ENCODE measurements at places on chromosomes 16 and 17.

DNA sequence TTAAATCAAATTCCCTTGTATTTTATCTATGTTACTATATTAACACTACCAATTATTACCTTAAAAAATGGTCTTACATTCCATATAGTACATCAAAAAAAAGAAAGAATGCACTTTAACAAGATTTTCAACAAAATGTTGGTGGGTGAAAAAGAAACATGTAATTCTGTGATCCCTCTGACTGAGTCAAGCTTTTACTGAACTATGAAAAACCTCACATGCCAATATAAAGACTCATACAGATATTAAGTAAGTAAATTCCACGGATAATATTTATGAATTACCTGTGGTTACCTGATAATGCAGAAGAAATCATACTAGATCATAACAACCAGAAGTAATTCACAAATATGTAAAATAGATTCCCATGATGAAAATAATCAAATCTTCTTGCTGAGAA lies 12.4 kb downstream of the COIL start:
- DNase-seq: no peak

GRCh38 chr17:39365242-39365641 lies 36.2 kb downstream of the FBXL20 start:
- no peak for DNase-seq

GRCh38 chr16:4915226-4915761 lies 21.7 kb downstream of the PPL start:
- DNase-seq: no peak

GRCh38 chr16:86970726-86971125 lies 346.5 kb downstream of the C16orf95 start:
- no peak for DNase-seq

DNA sequence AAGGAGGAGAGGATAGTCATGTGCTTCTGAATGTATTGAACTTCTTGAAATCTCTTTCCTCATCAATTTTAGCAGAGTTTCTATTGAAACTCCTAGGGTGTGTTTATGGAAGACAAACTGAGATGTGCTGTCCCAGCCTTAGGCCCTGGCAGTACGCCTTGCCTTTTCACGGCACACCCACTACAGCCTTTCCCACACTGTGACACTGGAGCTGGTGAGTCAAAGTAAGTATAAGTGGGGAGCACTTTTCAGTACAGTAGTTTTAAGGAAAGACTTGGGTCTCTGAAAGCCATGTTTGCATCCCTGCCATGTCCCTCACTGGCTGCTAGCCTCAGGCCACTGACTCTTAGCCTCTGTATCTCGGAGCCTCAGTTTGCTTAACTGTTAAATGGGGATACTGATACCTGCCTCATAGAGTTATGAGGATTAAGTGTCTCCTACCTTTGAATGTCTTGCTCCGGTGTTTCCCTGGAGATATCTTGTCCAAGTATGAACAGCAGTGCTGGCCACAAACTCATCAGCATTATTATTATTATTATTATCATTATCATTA lies 144.7 kb upstream of the CRHR1 start:
- DNase-seq: no peak

DNA sequence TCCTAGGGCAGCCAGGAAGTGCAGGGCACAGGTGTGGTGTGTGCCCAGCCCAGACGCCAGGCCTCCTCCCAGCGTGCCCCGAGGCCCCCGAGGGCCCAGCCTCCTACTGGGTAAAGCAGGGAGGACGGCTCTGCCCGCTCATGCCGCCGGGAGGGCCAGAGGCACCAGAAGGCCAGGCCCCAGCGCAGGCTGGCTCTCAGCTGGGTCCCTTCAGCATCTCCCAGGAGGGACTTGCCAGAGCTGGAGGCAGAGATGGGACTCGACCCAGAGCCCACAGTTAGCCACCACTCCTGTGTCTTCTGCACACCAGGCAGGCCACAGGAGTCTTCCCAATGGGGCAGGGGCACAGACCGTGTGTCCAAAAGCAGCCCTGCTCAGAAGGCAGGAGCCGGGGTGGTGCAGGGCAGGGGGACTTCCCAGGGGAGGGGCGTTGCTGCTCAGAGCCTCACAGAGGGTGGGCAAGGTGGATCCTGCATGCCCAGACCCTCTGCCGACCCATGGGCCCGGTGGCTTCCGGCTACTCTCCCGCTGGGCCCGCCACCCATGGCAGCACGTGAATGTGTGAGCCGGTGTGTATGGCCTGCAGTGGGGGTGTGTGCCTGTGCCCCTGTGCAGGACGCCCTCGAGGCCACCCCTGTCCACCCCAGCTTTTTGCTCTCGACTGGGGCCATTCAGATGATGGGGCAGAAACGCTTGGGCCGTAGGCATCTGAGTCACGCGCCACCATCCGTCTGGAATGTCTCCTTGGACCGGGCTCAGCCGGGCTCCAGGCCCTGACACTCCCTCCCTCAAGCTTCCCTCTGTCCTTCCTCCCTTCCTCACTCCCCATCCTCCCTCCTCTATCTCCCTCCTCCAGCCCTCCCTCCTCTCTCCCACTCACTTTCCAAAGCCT lies 5.7 kb upstream of the ZNF469 start:
- DNase-seq: no peak

DNA sequence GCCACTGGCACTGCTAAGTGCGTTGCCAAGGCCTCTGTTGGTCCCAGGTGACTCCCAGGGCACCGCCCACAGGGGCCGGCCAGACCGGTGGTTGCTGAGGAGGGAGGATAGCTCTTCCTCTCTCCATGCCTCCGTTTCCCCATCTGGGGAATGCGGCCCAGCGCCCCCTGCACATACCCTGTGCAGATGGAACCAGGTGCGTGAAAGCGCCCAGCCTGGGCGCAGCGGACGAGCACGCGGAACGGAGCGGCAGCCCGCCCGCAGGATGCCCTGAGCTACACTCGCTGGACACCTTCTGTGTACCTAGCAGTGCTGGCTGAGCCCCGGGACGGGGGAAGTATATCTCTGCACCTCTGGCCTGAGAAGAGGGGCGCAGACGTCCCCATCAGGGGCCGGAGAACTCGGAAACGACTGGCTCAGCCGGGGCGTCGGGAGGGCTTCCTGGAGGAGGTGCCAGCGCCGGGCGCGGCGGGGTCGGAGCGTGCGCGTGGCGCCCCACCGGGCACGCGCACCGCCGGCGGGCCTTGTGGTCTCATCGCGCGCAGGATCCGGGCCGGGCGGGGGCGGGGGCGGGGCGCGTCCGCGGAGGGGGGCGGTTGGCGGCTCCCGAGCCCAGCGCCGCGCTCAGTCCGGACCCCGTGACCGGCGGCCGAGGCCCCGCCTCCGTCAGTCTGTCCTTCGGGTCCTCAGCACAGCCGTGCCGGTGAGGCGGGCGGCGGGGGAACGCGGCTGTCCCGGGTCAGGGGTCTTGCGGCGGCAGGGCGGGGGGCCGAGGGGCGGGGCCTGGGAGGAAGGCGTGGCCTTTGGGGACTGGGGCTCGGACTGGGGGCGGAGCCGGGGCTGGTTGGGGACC lies at the start of the genes CCDC78 and HAGHL:
Gene CCDC78 (minus strand): TSS at position 6 of the 853 bp plus-strand sequence. CDS start 76 bp downstream, outside the sequence.
Gene HAGHL (plus strand): TSS at position 669 of the 853 bp plus-strand sequence. CDS start 404 bp downstream, outside the sequence.
- DNase-seq: peak; percentile 28

All from stimulated activated CD8-positive, alpha-beta memory T cell treated with anti-CD3 and anti-CD28 coated beads, Interleukin-4, amount 100 ng/mL, for 1 hour (primary cell).